ENCODE measurements at places on chromosomes 11 and 22.

DNA sequence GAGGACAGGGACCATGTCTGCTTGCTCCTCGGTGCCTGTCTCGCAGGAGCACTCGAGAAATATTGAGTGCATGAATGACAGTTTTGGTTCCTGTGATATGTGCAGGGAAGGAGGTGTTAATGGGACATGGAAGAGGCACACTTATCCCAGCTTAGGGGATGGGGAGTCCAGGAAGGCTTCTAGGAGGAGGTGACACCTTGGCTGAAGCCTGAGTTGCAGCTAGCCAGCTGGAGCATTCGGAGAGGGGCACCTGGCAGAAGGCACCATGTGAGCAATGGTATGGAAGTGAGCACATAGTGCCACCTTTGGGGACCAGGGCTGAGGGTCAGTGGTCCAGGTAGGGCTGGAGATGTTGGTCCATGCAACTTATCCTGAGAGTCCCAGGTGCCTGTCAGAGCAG is 18.9 kb downstream of the SGSM1 start:
- DNase-seq, result no peak

GRCh38 chr11:76698321-76699043 is 27.9 kb upstream of the LRRC32 start:
- no peak for DNase-seq

- DNase-seq, result peak; percentile 65
These were observed at the start of gene PDGFD for GRCh38 chr11:104164028-104164520. Gene PDGFD (minus strand): TSS chr11:104164147.

- DNase-seq, result no peak
These were observed 8.9 kb downstream of the CNTF start for GRCh38 chr11:58631378-58631777.

DNA sequence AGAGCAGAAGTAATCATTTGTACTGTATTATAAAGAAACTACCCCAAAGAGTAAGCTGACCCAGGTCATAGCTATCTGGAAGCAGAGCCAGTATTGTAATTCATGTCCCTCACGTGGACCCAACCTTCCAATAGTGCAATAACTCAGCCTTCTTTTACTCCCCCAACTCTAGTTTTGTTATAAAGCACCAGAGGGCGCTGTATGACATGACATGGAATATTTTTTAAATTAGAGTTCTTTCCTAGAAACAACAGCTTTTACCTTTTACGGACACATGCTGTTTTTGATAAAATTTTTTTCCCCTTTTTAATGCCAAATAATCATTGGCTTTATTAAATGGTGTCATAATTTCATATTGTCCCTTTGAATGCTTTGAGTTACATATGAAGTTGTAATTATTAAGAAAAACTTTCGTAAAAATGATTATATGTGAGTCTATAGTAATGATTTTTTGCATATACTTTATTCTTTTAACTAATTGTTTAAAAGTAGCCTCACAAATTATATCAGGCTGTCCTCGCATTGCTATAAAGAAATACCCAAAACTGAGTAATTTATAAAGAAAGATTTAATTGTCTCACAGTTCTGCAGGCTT is 76.9 kb downstream of the DKK3 start:
- no peak for DNase-seq

- DNase-seq, result no peak
These were observed 66.9 kb downstream of the RBFOX2 start for GRCh38 chr22:35961480-35962295.

DNA sequence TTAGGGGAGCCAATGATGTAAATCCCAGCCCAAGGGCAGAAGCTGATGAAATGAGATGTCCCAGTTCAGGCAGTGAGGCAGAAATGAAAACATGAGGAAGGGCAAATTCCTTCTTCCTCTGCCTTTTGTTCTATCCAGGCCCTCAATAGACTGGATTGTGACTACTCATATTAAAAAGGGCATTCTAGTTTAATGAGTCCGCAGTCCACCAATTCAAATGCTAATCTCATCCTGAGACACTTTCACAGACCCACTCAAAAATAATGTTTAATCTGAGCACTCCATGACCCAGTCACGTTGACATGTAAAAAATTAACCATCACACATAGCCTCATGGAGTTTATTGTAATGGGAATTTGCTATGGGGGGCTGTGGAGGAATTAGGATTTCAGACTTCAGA is 717.9 kb downstream of the OPCML start:
- no peak for DNase-seq

- DNase-seq, result no peak
These were observed 145.8 kb upstream of the ARHGAP20 start for GRCh38 chr11:110857892-110858546.

DNA sequence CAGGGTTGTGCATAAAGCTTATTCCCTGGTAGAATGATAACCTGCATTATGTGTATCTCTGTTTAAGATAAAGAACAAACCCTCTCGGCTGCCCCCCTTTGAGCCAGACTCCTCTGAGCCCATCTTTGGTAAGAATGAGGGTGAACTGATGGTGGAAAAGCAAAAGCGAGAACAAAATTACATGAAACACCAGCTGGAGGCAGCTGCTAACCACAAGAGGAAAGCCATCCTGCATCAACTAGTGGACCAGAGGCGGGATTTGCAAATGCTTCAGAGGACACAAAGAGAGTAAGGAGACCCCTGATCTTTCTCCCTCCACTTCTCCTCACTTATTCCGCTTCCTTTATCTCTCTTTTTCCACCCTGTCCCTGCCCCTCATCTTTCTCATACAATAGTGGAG is 40.3 kb downstream of the CCDC81 start:
- no peak for DNase-seq

GRCh38 chr11:43558556-43559127 is 121.9 kb upstream of the HSD17B12 start:
- no peak for DNase-seq

GRCh38 chr22:20857247-20857643 is 1.4 kb downstream of the PI4KA start:
- DNase-seq, result no peak

GRCh38 chr11:30758012-30758411 is 171.9 kb upstream of the MPPED2 start:
- no peak for DNase-seq

DNA sequence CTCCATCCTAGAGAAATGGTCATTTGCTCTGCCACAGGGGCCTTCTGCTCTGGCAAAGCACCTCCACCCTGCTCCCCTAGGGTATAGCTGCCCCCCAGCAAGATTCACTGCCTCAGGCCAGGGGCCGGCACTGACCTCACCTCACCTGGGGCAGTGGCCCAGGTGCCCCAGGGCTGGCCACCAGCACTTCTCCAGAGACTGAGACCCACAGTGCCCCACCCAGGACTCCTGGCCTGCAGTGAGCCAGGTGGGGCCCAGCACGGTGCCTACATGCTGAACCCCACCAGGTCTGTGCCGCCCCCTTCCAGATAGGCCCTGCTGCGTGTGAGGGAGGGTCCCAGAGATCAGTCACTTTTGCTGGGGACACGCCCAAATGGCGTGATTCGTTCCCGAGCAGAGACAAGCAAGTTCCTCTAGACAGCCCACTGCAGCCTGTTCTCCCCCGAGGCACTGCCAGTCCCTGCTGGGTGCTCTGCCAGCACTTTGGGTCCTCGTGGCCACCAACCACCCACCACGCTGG is 10.8 kb downstream of the GNB1L start:
- no peak for DNase-seq

GRCh38 chr11:114162719-114163123 is 103.2 kb downstream of the ZBTB16 start:
- DNase-seq, result no peak

GRCh38 chr22:50139843-50140415 is 30.6 kb upstream of the PANX2 start:
- no peak for DNase-seq

DNA sequence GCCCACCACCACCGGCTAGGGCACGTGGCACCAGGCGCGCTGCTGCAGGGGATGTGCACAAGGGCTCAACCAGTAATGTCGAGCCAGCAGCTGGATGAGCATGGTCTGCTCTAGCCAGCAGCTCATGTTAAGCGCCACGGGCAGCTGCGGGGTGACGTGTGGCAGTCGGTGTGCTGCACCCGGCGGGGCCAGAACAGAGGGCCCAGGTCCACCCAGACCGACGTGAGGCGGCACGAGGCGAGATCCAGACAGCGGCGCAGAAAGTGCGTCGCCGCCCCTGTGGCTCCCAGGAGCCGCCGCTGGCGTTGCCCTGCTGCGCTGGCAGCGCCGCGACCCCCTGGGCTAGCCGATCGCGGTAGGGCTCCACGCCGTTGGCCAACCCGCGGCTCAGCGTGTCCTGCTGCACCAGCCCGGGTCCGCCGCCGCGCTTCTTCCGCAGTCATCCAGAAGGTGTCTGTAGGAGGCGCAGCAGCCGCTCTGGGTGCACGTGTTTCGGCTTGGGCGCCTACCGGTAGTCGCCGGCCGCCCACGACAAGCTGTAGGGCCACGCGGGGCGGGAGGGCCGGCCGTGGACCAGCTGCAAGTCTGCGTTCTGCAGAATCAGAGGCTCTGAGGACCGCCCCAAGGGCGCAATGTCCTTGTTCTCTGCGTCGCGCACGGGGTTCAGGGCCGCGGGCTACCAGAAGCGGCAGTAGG is 4.6 kb upstream of the GALR3 start:
- DNase-seq, result no peak

DNA sequence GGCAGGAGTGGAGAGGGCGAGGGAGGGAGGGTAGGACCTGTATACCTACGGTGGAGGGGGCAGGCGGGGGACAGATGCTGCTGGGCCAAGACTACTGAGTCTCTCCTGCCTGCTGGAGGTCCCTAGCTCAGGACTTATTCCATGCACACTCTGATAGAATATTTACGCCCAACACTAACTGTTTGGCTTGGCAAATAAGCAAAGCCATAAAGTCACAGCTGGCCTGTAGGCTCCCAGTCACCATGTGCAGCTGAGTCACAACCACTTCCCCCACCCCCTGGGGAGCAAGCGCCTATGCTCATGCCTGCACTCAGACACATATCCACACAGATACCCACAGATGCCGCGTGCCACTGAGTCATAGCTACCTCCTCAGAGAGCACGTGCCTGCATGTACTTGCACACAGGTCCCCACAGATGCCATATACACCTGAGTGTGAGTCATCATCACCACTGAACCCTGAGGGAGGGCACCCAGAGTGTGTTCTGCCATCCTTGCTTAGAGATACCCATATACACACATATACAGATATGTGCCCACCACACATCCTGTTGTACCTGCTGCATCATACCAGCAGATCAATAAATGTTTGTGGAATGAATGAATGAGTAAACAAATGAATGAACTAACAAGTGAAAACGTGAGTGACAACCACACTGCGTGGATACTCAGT is 95.8 kb downstream of the SWAP70 start:
- DNase-seq, result no peak

GRCh38 chr22:22111267-22111751 is 128.7 kb upstream of the TOP3B start:
- no peak for DNase-seq

DNA sequence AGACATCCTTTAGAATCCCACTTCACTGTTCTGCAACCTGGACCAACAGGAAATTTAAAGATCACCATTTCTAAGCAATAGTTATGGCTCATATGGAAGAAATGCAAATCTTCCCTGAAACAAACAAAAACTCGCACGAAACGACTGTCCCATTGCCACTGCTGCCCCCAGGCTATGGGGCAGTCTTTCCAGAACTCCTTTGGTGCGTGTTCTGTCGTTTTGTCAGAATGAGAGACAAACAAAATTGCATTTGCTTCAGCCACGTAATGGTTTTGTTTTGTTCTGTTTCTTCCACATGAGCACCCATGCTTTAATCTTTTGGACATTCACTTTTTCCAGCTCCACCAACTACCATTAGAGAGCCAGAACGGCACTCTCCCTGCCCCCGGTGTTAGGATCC is 10.8 kb upstream of the FBLN1 start:
- DNase-seq, result no peak

DNA sequence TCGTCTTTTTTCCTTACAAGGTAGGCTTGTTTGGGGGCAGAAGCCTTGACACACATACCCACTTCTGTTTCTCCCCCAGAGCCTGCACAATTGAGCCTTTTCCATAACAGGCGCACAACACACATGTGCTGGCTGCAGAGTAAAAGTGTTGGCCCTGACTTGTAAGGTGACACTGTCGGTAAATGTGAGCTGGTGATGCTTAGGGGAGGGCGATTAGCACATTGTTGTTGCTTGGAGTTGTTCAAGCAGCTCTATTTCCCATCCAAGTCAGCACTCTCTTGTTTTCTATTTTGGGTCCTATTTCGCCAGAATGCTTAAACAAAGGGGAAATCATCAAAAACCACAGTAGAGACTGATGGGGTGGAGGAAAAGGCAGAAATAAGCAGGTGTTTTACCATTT is 51.9 kb upstream of the PTPRJ start:
- DNase-seq, result no peak

GRCh38 chr11:113404859-113405430 is 17.4 kb downstream of the ANKK1 start:
- no peak for DNase-seq

- DNase-seq, result no peak
These were observed 37.0 kb upstream of the FTH1 start for GRCh38 chr11:62004473-62004872.

DNA sequence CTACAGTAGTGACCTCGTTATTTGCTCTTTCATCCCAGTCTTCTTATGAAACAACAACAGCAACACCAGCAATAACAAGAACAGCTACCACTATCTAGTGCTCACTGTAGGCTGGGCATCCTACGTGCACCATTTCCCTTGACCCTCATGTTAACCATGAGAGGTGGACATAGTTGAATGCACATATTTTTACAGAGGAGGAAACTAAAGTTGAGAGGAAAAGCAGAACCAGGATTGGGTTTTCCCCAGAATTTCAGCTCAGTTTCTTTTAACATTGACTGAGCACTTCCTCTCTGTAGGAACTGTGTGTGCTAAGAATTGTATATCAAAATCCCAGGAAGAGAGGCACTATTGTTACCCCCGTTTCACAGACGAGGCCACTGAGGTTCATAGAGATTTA is 39.4 kb upstream of the TSPAN18 start:
- no peak for DNase-seq

Data from neural crest cell (in vitro differentiated cells).